ENCODE measurements at places on chromosomes 3 and 15.
A peak's percentile ranks its signal among the peaks of the same experiment; 100 is the strongest.

GRCh38 chr3:8504611-8504973 lies 3.0 kb downstream of the LMCD1 start:
- DNase-seq: no peak

- no peak for DNase-seq
Observed at GRCh38 chr3:143634427-143634826, 213.8 kb downstream of the SLC9A9 start.

GRCh38 chr3:184344579-184345316 lies 7.3 kb downstream of the FAM131A start:
- no peak for DNase-seq

GRCh38 chr15:68730471-68730919 lies 90.2 kb downstream of the ANP32A start:
- DNase-seq: no peak

DNA sequence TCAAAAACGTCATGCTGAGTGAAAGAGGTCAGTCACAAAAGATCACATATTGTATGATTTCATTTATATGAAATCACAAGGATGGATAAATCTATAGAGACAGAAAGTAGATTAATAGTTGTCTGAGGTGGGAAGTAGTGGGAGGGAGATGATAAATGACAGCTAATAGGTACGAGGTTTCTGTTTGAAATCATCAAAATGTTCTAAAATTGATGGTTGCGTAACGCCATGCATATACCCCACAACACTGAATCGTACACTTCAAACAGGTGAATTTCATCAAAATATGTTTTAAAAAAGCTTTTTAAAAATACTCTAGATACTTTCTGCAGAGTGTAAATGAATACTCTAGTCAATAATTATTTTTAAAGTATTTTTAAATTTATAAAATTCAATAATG lies 303.0 kb upstream of the STAC start:
- DNase-seq: no peak

DNA sequence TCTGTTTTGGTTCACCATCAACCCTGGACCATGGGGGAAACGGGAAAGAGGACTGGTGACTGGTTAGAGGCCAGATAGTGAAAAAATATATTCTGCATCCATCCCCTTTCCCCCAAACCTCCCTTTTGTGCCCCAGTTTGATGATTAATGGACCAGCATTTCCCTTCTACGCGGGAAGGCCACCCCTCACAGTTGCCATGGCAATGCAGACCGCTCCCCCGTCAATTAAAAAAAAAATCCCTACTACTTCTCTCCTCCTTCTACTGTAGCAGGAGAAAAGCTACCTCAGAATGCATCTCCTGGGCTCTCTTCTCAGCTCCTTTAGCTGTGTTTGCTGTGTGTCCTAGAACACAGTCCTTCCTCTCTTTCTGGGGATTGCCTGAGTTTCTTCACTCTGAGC lies 4.0 kb downstream of the BAHD1 start:
- DNase-seq: no peak

DNA sequence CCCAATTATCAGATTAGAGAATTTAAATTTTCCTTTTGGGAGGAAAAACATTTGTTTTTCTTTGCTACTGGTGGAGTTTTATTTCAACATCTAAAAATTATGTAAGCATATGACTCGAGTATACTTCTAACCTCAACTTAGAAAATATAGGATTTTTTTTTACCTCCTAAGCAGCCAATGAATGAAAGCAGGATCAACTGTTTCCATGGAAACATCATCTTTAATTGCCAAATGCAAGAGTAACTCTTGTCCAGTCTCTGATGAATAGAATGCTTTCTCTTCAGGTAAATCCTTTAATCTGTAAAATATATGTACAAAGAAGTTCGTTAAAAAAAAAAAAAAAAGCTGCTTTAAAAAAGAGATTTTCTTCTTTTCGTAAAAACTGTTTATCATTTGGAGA lies 93.6 kb downstream of the CNTN3 start:
- no peak for DNase-seq

- no peak for DNase-seq
Observed at GRCh38 chr3:168036619-168037018, 59.1 kb downstream of the GOLIM4 start.

DNA sequence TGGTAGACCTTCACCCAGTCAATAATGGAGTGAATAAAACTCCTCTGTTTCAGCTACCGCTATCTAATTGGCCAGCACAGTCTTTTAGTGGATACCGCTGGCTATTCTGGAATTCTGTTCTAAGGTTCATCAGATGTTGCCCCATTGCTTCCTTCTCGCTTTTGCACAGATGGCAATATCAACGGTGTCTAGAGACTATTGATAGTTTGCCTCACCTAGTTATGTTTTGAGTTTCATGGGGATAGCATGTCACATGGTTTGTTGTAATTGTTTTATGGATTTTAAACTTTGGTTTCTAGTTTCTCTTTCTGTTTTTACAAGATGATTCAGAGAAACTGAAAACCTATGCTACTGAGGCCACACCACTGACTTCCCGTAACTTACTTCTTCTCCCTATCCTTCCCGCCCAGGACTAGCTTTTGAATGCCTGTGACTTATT lies 2.0 kb downstream of the XRN1 start:
- DNase-seq: peak; percentile 0

DNA sequence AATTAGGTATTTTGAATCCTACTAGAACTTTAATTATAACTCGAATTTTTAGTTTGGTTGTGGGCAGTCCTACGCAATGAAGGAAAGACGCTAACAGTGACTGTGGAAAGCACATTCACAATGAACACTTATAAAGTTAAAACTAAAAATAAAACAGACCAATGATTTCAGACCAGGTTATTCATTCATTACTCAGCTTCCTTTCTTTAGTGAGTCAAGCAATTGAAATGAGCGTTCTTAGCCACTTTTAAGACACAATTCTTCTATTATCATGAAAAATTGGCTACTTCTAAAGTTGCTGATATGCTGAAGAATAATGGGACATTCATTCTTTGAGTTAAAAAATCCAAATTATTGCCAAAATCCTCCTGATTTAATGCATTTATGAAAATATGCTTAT lies 66.0 kb upstream of the CMSS1 start:
- DNase-seq: no peak

GRCh38 chr3:106943071-106943470 lies 434.2 kb upstream of the CCDC54 start:
- no peak for DNase-seq

DNA sequence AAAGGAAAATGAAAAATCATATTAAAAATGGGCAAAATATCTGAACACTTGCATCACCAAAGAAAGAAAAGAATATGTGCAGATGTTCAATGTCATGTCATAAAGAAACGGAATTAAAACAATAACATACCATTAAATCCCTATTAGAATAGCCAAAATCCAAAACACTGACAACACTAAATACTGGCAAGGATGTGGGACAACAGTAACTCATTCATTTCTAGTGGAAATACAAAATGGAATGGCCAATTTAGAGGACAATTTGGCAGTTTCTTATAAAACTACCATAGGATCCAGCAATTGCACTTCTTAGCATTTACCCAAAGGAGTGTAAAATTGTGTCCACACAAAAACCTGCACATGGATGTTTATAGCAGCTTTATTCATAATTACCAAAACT lies 542.5 kb upstream of the UBE2E2 start:
- DNase-seq: no peak

DNA sequence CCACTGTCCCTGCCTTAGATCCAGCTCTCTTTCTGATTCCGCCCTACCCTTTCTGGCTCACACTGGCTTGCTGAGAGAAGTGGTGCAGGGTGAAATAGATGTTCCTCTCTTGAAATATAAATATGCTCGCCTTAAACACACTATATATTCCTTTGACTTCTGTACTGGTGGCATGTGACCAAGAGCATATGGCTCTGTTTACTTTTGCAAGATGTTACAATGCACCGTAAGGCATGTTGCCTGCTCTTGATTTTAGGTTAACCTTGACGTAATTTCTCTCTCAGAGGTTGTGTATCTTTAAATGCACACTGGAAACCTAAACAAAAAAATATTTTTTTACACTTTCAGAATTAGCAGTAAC lies 749 bp downstream of the RSRC1 start:
- DNase-seq: no peak

- no peak for DNase-seq
Observed at GRCh38 chr15:41971895-41972252, 483 bp downstream of the EHD4 start.

DNA sequence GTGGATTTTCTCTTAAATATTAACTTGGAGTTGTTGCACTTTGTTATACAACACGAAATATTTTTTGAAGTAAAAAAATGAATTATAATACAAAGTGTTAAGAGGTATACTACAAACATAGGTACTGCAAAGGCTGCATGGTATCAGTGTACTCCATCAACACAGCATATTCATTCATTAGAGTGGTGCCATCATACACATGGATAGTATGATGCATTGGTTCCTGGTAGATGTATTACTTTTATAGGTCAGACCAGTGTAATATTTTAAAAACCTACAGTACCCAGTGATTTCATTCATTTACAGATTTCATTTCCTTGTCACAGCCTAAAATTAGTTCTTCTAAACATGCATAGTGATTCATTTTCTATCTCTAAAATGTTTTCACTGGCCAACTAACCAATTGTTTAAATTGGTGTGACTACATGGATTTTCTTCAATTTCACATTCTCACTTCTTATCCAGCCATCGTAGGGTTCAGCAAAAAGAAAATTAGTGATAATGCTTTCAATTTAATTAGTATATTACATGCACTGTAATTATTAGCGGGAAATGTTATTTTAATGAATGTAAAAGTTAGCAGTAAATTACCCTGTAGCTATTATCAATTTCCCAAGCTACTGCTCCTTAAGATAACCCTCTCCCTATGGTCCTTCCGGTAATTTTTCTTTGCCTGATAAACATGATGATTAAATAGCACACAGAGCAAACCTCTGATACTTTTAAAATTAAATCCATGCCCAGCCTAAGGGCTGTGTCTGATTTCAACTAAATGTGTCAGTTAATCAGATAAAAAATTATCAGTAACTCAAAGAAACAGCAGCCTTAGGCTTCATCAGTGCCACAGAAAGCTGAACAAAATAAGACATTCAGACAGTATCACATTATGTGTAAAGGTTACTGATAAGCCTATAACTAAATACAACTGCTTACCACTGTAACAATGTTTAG lies 68.4 kb downstream of the DPH6 start:
- no peak for DNase-seq

DNA sequence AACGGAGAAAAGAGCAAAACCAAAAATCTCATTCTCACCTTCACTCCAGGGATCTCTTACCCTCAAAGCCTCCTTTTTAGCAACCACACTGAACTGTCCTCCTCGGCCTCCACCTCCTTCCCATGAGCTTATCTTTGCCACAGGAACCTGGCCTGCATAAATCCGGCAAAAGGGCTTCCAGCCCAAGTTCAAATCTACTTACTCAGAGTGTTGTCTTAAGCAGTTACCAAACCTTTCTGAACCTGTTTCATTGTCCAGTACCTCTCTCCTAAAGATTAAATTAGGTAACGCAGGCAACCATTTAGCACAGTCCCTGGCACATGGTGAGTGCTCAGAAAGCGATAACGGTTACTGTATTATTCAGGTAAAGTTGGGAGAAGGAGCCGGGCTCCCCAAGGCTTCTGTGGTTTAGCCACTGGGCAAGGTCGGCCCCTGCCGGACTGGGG lies 777 bp downstream of the CIB1 start:
- DNase-seq: no peak

- no peak for DNase-seq
Observed at GRCh38 chr15:60555291-60555690, 76.3 kb upstream of the ICE2 start.

GRCh38 chr3:180036092-180036670 lies 556 bp downstream of the PEX5L start:
- no peak for DNase-seq

DNA sequence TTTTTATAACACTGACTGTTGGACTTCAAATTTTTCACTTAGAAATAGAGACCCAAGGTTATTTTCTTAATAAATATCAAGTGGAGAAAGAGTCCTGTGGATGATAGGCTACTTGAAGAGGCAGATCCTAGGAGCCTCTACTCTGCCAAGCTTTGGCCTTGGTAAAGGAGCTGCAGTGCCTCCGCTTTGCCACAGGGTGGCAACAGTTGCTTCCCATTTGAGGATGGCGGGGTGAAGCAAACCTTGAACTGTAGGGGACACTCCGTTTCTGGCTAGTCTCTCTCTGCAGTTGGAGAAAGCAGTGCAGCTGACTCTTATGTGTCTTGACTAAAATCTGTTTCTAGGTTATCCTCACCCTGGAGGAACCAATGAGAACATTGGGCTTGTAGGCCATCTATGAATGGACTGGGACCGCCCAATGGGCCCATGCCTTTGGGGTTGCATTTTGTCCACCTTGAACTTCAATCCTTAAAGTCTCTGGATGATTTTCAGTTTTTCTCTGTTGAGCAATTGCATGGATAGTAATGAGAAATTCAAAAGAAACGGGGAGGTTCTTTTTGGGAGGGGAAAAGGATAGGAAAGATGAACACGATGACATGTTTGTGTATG lies 9.8 kb downstream of the SCG5 start:
- peak; percentile 16 for DNase-seq

- no peak for DNase-seq
Observed at GRCh38 chr15:40106203-40107161, 2.2 kb downstream of the BMF start.

- no peak for DNase-seq
Observed at GRCh38 chr15:81288616-81289015, 35.3 kb downstream of the STARD5 start.

DNA sequence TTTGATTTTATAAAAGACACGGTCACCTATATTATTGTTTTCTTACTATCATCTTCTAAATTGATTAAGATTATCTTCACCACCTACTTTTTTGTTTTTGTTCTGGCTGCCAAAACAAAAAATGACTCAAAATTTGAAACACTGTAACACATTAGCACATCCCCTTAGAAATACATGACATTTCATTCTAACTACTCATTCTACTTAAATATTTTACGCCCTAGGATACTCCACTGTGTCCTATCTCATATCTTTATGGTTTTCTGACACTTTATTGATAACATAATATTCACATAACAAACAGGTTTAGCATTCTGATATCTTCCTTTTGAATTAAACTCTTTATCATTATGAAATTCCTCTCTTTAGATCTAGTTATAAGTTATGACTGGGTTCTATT lies 656.2 kb downstream of the GBE1 start:
- no peak for DNase-seq

DNA sequence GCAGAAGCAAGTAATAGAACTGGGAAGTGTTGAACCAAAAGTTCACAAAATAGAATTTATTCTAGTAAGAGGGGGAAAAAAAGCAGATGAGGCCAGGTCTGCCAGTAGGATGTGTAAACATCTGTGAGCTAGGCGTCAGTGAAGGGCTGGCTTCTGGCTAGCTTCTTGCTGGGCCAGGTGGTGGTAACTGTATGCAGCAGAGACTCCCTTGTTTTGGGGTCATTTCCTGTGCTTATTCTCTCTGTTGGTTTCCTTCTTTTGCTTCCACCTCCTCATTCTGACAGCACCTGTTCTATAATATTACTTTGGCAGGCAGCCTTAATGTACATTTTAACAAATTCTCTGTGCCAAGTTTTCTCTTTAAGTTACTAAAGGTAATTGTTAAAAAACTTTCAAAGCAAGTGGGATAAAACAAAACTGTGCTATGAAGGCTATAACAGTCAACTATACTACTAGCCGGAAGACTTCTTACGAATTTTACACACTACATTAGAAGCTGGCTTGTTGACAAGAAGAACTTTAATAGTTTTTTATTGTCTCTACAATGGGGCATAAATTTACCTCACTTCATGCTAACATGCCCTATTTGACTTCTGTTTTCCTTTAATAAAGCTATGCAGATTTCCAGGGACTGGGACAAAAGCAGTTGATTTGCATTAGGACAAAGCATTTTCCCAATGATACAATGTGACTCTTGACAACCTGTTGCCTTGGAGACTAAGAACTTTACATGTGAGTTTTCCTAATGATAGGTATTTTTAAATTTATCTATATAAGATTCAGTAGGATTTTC lies 318.8 kb upstream of the NAALADL2 start:
- no peak for DNase-seq

GRCh38 chr15:27219636-27220035 lies 248.7 kb downstream of the GABRG3 start:
- DNase-seq: no peak

Data from stimulated activated naive CD4-positive, alpha-beta T cell treated with Interleukin-2 at 50 U/mL for 16 hours (primary cell).